ENCODE measurements at places on chromosomes 13 and 19.
A peak's percentile ranks its signal among the peaks of the same experiment; 100 is the strongest.

GRCh38 chr19:41363371-41363752 is 587 bp downstream of the B9D2 start:
- DNase-seq, result no peak

GRCh38 chr13:81771951-81772350 is 1431.0 kb upstream of the SPRY2 start:
- DNase-seq, result no peak

GRCh38 chr13:113500530-113501265 is 10.2 kb upstream of the DCUN1D2 start:
- no peak for DNase-seq

DNA sequence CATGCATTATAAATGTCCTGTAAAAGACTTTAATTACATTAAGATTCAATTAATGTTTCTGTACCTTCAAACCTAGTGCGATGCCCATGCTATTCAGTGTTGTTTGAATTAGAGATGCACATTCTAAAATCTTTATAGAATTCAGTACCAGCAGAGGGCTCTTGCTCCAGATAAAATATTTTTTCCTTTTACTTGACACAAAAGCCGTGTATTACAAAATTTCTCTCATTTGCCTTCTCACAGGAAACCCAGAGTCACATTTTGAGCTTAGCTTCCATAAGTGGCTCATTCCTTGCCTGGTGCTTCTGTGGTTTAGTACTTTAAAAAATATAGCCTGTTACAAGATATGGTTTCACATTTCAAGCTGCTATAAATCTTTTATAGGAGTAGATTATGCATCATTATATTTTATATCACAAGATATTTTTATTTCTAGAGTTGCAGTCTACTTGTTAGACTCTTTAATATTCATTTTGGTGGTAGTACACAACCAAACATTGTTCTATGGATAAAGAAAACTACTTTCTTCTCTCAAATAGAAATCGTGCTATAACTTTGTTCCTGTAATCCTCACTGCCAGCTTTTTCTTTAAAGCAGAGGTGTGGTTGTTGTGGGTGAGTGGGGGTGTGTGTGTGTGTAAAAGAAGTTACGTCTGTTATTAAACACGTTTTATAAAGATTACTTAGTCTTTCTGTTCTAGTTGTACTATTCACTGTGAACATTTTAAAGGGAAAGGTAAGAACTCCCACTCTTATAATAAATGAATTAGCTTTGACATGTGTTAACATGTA is 101.4 kb downstream of the RNF17 start:
- DNase-seq, result peak; percentile 8

GRCh38 chr13:33004511-33004910 is 11.7 kb upstream of the KL start:
- peak; percentile 20 for DNase-seq

DNA sequence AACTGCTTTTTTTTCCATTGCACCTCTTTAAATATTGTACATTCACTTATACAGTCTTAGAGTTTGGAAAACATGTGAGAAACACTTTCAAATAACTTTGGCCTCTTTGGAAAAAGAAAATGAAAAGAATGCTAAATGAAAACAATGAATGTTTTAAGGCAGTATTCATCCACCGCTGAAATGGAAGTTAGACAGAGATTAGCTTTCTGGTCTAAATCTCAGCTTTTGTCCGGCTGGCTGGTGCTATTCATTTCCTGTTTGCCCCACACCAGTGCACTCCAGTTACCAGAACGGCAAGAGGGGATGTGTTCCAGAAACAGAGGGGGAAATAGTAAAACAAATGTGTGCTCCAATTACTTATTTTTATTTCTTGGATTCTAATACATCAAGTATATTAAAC is 1201.3 kb downstream of the EFNB2 start:
- no peak for DNase-seq

- no peak for DNase-seq
Measured at GRCh38 chr13:89239361-89240127, 1568.4 kb downstream of the SLITRK5 start.

DNA sequence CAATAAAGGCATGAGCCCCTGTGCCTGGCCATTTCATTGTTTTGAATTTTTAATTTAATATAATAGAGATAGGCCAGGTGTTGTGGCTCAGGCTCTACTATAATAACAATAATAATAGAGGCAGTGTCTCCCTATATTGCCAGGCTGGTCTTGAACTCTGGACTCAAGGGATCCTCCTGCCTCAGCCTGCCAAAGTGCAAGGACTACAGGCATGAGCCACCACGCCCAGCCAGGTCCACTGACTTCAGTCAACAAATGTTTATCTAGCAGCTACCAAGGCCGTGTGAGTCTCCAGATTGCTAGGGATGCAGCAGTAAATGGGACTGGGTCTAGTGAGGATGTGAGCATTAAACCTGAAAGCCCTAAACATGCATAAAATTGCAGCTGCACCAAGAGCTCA is 13.8 kb upstream of the ILF3 start:
- no peak for DNase-seq

DNA sequence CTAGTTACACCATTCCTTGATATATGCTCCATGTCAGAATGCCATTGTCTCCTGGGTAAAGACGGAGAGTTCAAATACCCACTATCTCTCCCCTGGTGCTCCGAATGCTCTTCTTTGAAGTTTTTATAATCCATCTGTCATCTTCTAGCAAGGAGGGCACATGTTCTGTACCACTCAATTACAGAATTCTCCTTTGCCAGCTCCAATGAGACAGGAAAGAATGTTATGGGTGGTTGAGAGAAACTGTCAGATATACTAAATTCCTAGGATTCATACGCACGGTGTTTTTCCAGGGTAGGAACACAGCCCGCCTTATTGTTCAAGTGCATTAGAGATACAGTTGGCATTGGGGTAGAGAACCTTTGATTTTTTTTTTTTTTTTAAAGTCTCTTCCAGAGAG is 118.0 kb upstream of the ZNF536 start:
- DNase-seq, result no peak

DNA sequence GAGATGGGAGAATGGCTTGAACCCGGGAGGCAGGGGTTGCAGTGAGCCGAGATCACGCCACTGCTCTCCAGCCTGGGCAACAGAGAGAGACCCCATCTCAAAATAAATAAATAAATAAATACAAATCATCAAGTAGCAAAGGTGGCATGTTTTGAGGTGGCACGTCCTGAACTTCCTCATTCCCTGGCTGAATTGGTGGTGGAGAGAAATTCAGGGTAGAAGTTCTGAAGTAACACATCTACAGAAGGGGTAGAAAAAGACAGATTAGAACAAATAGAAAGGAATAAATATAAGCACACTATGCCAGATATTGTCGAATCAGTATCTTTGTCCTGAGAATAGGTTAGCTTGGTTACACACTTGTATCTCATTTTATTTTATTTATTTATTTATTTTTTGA is 6.3 kb downstream of the IFI30 start:
- no peak for DNase-seq

GRCh38 chr19:6059988-6060599 is 50.2 kb downstream of the RFX2 start:
- peak; percentile 18 for DNase-seq

DNA sequence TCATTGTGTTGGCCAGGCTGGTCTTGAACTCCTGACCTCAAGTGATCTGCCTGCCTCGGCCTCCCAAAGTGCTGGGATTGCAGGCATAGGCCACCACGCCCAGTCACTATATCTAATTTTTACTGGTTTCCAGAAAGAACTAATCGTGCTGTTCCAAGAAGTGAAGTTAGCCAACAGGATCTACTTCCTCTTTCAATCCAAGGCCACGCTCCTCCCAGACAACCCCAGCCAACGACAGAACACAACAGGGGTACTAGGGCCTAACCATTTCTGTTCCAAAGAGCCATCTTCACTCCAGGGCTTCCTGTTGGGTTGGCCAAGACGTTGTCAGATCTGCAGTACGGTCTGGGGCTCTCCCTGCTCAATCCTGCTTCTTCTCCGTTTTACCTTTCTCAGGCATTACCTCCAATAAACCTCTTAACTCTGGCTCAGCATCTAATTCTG is 7.0 kb upstream of the LSM14A start:
- DNase-seq, result peak; percentile 92

DNA sequence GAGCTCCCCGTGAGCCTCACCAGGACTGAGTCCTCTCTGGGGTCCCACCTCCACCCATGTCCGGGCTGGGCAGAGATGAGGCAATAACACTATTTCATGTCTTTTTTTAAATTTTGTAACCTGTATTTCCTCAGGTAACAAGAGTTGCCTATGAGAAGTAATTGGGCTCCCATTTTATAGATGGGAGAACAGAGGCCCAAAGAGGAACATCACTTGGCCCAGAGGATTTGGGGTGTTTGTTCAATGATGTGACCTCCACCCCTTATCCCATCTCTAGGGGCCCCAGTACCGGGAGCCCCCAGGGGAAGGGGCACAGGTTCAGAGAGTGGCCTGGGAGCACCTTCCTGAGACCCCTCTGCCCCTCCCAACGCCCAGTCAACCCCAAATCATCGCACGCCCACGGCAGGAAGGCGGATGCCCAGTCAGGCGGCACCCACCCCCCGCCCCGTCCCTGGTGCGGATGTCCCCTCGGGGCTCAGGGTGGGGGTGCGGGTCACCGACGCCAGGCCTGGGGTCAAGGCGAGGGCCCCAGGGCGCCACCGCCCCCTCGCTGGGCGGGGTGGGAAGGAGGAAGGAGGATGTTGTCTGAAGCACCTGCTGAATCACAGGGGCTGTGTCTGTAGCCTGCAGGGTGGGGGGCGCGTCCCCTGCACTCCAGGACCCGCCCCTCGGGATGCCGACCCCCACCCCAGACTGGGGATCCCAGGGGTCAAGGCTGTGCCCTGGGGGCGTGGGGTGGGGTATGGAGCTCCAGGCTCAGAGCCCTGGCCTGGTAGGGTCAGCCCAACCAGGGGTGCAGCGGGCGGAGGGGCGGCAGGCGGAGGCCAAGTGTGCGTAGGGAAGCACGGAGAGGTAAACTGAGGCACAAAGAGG is 9.0 kb upstream of the CIRBP start:
- peak; percentile 52 for DNase-seq

DNA sequence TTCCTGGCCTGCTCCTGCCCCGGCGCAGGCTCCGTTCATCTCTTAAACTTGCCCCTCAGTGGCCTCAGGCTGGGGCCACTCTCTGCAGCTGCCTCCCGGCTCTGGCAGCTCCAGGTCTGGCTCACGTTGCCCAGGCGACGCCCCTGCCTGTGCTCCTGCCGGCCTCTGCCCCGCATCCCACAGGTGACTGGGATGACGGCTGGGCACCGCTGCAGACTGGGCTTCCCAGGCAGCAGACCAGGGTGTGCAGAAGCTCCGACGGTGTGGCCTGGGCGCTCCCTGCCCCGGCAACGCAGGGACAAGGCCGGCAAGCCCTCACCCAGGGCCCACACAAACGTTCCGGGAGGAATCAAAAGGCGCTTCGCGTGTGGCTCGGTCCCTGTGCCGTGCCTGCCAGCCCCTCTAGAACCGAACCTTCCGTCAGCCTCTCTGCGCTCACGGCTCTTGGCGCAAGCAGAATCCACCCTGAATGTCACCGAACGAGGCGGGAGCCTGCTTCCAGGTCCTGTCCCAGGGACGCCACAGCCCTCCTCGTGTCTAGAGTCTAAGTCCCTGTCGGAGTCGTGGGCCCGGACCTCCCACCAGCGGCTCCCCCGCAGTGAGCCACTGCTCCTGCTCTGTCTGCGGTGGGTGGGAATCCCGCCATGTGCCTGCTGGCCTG is 64.8 kb downstream of the MLLT1 start:
- DNase-seq, result no peak

DNA sequence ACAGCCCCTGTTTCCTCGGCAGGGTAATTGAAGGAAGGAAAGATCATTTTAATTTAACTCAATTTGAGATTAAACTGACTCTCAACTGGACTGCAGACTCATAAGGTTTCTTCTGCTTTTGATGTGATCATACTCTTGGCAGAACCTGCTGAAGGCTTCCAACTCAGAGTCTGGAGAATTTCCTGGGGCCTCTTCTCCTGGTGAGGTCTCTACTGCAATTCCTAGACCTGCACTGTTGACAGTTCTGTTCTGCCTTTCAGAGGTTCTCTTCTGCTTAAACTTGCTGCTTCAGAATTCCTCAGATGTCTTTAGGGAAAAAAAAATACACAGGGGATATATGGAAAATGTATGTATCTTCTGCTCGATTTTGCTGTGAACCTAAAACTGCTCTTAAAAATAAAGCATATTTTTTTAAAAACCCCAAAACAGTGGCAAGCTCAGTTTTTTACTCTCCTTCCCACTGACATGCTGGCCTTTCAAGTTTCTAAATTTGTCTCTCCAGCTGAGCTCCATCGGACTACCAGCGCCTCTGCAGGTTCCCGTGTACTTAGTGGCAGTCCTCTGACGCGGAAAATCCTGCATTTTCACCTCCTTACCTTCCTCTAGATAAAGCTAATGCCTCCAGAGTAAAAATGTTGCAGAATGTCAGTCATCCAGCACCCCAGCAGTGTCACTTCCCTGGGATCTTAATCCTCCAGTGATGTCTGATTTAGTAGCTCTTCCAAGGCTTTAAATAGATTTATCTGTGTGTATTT is 733.5 kb upstream of the SGCG start:
- DNase-seq, result no peak

- no peak for DNase-seq
Measured at GRCh38 chr13:55483626-55484158, 1657.0 kb upstream of the PRR20A start.

DNA sequence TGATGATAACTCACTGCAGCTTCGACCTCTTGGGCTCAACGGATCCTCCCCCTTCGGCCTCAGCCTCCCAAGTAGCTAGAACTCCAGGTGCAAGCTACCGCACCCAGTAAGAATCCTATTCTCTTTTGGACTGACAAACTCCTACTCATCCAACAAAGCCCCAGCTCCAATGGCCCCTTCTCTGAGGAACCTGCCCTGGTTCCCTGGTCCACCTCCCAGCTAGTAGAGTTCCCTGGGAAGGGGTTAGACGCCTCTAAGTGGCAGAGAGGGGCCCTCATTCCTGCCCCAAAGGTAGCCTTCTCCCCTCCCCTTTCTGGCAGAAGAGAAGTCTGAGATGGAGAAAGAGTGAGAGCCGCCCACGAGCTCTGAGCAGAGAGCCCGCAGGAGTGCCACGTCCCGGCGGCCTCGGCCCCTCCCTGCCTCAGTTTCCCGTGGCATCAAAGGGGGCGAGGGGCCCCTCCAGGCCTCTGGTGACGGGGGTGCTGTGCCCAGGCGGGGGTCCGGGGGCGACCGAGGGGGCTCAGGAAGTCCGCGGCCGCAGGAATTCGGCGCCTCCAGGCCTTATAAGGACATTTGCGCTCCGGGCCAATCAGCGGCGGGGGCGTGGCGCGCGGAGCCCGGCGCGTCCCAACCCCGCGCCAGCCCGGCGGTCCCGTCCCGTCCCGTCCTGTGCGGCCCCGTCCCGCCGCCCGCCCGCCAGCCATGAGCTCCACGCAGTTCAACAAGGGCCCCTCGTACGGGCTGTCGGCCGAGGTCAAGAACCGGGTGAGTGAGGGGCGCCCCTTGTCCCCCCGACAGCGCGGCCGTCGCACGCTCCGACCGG is at the start of gene CNN2:
TSS of gene CNN2 (plus strand) at position 649 of the 823 bp plus-strand sequence. CDS start at position 703, 54 bp downstream.
- peak; percentile 82 for DNase-seq
